Diencephalon (tissue), 1 donor: ENCODE measurements at places on chromosomes 7 and 10. TPM values are rescaled to one million over a fixed set of nuclear protein-coding genes. Genes with fewer than 3 reads are reported as not detected.

Gene ZNF853
- total RNA-seq: 28.8 TPM

Gene MCU
- total RNA-seq: 37.1 TPM

Gene DNAAF5
- total RNA-seq: 9.0 TPM

Gene GJD4
- 0.23 TPM for total RNA-seq

Gene PDZD7
- total RNA-seq: 7.2 TPM

Gene C10orf62
- 0.23 TPM for total RNA-seq

Gene THSD7A
- total RNA-seq: 30.4 TPM

Gene TMEM178B
- total RNA-seq: 126 TPM

Gene SEMA3A
- 16.4 TPM for total RNA-seq

Gene CALHM1
- 0.23 TPM for total RNA-seq

Gene CYP26C1
- 0.23 TPM for total RNA-seq
